ENCODE measurements at places on chromosomes 3 and 15.

DNA sequence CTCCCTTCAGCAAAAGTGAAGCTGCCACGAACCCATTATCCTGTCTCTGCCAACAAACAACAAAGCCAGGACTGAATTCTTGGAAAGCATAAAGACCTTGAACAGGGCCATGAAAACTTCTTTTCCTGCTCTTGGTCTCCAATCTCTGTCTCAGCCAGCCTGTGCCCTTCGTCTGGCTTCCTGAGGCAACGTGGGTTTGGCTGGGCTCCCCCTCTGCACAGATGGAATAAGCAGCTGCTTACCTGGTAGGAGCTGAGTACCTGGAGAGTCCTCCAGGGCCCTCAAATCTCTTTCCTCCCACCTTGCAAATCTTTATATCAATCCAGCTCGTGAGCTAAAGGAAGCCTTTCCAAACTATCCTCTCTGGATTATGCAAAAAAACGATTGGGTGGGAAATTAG, 97.6 kb upstream of the PSMD6 start:
- no peak for DNase-seq

DNA sequence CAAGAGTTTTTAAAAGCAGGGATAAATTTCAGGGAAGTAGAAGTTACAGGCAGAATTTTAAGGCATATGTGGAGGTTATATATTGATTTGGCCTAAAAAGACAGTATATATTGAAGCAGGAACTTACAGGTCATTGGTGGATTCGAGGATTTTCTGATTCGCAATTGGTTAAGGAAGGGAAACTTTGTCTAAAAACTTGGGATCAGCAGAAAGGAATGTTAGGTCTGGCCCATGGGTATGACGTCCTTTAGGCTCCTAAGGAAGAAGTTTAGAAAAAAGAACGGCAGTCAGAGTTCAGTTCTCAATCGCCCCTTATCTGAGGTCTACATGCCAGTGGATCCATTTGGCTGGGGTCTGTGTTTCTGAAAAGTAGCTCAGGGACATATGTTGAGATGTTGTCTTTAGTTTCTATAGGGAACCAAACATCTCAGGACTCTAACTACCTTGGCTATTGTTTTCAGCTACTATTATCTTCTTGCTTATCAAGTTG, 33.2 kb upstream of the ACP3 start:
- DNase-seq: no peak

DNA sequence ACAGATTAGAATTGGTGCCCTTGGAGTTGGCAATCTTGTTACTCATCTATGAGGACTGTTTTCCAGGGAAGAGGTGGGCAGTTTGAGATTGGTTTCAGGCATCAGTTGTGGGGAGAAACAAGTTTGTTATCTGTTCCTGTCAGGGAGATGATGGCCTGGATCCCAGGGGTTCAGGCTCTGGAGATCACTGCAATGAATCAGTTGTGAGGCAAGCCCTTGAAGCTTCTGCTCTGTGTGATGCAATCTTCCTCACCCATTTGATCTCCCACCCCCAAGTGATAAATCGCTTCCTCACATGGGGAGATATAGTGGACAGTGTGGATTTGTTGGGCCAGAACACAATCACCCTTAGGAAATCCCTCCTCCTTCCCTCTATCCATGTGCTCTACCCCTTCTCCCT, 276.6 kb upstream of the LRTM1 start:
- DNase-seq: no peak

DNA sequence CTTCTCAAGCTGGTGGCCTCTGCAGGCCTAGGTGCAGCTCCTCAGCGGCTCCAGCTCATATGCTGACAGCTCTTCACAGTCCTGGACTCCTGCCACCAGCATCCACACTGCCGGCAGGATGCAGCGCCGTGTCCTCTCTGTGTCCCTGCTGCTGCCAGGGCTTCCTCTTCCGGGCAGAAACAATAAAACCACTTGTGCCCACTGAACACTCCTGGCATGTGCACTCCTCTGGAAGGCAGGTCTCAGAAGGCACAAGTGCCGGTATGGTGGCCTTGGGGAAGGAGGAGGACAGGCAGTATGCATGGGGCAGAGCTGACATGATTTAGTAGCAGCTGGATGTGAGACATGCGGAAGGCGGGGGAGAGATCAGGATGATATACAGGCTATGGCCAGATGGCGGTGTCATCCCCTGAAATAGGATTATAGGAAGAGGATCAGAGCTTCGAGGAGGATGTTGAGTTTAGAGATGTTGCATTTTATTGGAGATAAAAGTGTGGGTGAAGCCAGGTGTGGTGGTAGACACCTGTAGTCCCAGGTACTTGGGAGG, 7.5 kb upstream of the MAN2A2 start:
- DNase-seq: no peak

DNA sequence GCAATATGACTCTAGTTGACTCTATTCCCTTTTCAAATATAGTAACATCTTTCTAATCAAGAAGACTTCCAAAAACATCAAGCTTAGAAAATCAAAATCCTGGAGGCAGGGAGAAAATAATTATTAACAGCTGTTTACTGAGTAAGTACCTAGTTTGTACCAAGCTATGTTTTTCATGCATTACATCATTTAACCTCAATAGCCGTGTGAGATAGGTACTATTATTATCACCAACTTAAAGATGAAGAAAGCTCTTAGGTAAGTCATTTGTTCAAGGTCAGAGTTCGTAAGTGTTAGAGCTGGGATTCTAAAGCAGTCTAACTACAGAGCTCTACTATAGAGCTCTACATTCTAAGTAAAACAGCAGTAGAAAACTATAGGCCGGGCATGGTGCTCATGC, 41.6 kb downstream of the GSK3B start:
- no peak for DNase-seq

DNA sequence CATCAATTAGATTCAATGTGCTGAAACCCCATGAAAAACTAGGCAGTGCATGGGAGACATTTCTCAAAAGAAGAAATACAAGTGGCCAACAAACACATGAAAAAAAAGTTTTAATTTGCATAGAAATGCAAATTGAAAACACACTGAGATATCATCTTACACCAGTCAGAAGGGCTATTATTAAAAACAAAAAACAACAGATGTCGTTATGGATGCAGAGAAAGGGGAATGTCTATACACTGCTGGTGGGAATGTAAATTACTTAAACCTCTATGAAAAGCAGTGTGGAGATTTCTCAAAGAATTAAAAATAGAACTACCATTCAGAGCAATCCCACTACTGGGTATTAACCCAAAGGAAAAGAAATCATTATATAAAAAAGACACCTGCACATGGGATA, 98.7 kb downstream of the CCNL1 start:
- DNase-seq: no peak

DNA sequence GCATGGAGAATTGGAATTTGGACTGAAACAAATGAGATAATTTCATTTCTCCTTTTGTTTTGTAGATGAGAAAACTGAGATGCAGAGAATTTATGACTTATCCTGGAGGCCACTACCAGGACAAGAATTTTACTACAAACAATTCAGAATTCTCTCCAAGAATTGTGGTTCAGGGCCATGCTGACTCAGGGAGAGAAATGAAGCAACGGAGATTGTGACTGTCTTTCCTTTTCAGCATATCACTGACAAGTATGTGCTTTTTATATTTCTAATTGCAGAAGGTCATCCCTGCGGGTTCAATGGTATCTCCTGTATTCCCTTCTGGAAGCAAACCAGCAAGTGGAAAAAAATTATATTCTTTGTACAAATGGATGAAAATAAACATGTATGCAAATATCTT, 170.8 kb upstream of the MITF start:
- DNase-seq: no peak

GRCh38 chr15:68424754-68425390, 7.1 kb downstream of the ITGA11 start:
- no peak for DNase-seq

GRCh38 chr3:88131695-88132094, 18.1 kb upstream of the C3orf38 start:
- no peak for DNase-seq

Measured in effector memory CD4-positive, alpha-beta T cell (primary cell).